ENCODE measurements at places on chromosomes 1 and 21.

DNA sequence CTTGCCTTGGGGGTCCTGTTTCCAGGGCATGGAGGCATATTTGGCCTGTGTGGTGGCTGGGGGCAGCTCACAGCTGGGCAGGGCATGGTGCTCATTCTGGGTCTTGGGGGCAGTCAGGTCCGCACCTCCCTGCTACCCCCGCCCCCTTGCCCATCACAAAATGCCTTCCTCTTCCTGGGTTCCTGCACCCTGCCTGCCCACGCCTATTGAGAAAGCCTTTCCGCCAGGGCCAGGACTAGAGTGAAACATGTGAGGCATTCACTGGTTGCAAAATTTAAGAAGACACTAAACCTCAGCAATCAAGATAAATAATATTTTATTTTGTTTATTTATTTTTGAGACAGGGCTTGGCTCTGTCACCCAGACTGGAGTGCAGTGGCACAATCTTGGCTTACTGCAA, 19.7 kb downstream of the PTAFR start:
- no peak for DNase-seq

DNA sequence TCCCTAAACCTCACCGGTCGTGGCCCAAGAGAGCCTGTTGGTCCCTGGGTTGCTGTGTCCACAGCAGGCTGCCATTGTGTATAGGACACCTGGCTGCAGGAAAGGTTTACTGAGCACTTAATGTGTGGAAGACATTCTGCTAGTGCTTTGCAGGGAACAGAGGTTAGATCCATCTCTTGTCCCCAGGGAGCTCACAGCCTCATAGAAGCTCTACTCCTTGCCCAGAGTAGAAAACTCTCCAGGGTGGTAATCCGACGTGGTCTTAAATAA, 16.9 kb upstream of the ALPL start:
- DNase-seq = no peak

DNA sequence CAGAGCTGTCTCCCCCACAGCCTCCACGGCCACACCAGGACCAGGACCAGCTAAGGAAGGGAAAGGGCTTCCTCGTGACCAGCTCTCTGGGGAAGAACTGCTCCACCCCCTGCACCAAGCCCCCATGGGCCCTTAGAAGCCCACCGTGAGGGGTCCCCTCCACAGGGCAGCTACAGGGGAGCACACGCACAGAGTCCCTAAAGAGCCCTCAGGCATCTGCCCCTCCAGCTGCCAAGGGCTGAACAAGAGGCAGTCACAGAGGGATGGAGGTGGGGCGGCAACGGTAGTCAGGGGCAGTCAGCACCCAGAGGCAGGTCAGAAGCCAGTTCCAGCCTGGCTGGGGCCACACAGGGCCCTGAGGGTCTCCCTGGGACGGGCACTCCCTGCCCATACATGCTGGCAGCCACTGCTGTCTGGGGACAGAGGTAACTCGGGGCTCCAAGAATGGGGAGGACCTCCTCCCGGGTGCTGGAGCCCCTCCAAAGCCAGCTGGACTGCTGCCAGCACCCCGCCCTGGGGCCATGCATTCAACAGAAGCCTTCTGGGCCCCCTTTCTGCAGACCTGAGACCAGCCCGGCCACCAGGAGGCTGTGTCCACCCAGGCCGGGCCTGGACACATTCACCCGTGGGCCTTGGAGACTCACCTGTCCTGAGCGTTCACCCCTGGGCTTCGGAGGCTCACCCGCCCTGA, 18.7 kb downstream of the SLC19A1 start:
- no peak for DNase-seq

GRCh38 chr1:88731475-88732269, 47.6 kb downstream of the PKN2 start:
- no peak for DNase-seq

- DNase-seq = no peak
Observed at GRCh38 chr1:41260768-41261167, 18.7 kb upstream of the SCMH1 start.
